ENCODE measurements at places on chromosomes 3 and 15.

GRCh38 chr15:57495554-57496165, 96.0 kb upstream of the MYZAP start:
- no peak for DNase-seq

- DNase-seq: no peak
These were observed 86.3 kb downstream of the RSL24D1 start for GRCh38 chr15:55110446-55110845.

GRCh38 chr3:147407114-147407497, 763 bp upstream of the ZIC4 start:
- DNase-seq: no peak

DNA sequence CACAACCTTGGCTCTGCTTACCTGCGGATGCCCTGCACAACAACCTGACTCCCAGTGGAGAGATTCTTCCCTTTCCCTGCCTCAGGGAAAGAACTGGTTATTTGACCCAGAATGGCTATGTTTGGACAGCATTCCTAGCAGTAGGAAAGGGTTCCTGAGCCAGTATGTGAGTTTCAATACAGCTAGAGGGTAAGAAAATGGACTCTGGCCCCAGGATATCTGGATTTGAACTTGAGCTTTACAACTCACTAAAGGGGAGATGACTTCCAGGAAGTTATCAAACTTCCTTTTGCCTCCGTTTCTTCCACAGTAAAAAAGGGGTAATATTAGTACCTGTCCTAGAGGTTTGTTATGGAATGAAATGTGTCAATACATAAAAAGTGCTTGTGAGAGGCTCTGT, 28.1 kb upstream of the PLSCR4 start:
- DNase-seq: no peak

DNA sequence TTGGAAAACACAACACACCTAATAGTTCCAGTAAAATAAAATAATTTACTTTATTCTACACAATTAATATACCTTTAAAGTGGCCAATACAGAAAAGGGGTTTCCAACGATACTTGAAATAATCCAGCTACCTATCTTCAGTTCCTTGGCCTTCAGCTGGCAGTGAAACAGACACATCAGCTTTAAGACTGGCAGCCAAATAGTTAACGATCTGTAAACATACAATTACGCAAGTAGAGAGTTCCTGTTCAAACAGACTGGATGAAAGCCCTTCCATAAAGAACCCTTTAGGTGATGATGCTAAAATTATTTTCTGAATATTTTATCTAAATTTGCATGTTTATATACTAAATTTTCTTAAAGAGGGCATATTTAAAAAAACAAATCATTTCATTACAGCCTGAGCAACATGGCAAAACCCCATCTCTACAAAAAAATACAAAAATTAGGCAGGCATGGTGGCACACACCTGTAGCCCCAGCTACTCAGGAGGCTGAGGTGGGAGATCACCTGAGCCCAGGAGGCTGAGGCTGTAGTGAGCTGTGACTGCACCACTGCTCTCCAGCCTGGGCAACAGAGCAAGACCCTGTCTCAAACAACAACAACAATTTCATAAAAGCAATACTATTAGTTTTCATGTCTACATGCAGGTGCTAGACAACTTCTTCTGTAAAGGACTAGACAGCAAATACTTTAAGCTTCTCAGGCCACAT, 12.9 kb downstream of the DYNC1LI1 start:
- no peak for DNase-seq

DNA sequence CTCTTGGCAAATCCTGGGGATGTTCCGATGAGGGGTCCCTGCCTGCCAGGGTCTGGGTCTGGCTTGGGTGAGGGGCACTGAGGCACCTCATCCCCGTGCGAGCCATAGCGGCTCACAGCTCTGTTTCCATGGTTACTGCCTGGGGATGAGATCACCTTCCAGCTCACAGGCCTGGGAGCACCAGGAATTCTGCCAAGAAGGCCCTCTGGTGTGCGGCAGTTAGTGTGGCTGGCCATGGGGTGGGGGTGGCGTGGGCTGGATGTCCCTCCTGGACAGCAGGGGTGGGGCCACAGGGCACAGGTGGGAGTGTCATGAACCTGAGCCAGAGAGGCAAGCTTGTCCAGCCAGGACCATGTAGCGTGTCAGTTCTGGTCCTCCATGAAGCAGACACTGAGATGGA, 22.1 kb upstream of the PRR23E start:
- peak; percentile 83 for DNase-seq

DNA sequence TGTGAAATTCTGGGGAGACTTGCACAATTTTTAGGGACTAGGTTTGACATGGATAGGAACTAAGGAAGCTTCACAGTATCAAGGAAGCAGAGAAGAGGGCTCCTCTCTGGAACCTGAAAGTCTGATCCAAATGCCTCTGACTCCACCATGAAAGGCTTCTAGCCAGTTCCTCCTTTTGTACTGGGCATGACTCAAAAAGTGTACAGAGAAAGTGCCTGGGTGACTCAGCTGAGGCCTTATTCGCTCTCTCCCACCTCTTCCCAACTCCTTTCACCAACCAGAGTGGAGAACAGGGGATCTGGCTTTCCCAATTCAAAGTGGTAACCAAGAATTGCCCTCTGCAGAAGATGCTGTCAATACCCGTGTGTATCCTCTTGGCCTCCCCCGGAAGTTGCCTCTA, 342.9 kb upstream of the PROK2 start:
- DNase-seq: peak; percentile 49

DNA sequence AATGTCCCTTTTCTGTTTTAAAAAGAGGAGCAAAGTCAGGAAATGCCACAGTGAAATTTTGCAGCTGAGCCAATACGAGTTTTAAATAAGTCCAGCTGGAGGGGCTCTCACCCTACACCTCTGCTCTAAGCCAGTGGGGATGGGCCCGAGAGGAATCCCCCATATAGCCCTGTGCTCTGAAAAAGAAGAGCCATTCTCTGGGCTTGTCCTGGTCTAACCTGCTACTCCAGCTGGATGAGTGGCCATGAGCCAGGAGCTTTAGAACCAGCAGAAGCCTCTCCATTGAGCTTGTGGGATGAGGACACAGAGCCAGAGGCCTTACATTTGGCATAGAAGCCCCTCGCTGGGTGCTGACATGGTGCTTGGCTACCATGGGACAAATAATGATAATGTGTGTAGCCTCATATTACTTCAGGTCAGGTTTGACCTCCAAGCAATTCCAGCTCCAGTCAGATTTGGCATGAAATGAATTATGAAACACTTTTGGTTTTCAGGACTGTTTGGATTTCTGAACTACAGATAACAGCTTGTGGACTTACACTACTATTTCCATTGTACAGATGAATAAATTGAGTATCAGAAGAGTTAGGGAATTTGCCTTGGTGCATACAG, 172.4 kb downstream of the CHST2 start:
- no peak for DNase-seq

DNA sequence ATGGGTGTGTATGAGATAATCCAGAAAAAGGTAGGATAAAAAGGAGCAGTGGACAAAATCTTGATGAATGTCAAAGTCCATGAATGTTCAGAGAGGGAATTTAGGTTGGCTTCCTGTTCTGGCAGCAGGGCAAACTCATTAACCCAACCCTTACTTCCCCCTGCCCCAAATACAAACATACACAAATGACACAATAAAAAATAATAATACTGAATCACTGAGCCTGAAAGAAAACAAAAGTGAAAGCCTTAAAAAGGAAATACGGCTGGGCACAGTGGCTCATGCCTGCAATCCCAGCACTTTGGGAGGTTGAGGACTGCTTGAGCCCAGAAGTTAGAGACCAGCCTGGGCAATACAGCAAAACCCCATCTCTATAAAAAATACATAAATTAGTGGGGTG, 62.9 kb downstream of the GPR176 start:
- DNase-seq: no peak

DNA sequence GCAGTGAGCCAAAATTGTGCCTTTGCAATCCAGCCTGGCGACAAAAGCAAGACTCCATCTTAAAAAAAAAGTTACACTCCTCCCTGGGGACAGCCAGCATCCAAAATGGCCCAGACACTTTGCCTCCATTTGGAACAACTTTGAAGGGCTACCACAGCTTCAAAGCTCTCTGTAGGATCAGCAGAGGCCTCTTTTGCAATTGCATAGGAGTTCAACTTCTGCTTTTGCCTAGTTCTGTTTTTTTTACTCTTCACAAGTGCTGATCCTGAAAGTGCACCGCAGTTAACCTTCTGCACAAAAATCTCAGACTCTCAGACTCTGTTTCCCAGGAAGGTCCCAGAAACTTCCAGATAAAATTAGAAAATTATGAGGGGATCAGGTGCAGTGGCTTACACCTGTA, 25.2 kb upstream of the SLC4A7 start:
- DNase-seq: no peak

- no peak for DNase-seq
These were observed 7.0 kb downstream of the SFMBT1 start for GRCh38 chr3:53038679-53039375.

GRCh38 chr15:55250941-55251340, 38.7 kb downstream of the RAB27A start:
- DNase-seq: no peak

- no peak for DNase-seq
These were observed 123.7 kb downstream of the RBPMS2 start for GRCh38 chr15:64651601-64652191.

- no peak for DNase-seq
These were observed 673.6 kb upstream of the ADAMTS9 start for GRCh38 chr3:65361448-65361847.

DNA sequence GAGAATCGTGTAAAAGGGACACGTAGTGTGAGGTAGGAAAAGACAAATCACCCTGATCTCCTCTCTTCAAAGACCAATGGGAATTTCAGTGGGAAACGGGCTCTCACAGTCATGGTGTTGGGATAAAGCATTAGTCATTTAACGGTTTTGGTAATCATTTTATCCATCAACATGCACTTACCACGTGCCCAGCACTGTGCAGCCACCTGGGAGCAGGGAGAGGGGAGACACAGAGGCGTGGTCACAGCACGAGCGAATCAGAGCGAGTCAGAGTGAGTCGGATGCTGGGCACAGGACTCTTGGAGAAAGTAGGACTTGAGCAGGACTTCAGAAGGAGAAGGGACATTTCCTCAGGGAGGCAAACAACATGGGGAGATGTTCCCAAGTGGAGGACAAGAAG, 130.8 kb downstream of the MINAR1 start:
- DNase-seq: peak; percentile 15

DNA sequence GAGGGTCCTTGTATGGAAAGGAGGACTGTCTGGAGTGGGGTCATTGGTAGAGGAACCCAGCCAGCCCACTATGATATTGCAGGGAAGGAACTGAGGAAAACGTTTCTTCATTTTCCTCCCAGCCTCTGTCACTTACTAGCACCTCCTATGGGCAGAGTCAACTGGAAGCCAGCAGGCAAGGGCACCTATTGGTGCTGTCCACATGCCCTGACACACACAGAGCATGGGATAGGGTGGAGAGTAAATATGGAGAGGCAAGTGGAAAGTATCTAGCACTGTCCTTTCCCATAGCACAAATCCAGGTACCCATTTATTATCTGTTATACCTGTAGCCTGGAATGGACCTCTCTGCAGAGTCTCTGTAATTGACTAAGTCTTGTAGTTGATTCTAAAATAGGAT, 285.6 kb downstream of the WDR72 start:
- no peak for DNase-seq

GRCh38 chr15:90571063-90571541, 41.4 kb downstream of the CRTC3 start:
- peak; percentile 37 for DNase-seq

GRCh38 chr3:139117883-139118760, 73.4 kb upstream of the PRR23C start:
- no peak for DNase-seq

DNA sequence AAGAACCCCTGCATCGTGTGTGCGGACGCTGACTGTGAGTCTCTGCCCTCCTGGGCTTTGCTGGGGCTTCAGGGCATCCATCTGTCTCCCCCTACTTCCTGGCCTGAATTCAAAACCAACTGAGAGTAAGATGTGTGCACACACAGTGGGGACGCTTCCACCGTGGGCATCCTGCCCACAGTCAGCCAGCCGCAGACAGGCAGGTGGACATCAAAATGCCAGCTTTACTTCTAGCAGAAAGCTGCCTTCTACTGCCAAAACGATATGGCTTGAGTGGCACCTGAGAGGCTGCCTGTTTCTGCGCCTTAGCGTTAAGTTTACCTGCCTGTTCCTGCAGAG, 18.5 kb downstream of the ALDH1A3 start:
- no peak for DNase-seq

All from GM03348 (cell line).